AG09309 (cell line): ENCODE measurements at places on chromosomes 6 and 20.

- no peak for DNase-seq
Measured at GRCh38 chr20:45067558-45067957, 33.4 kb downstream of the KCNS1 start.

DNA sequence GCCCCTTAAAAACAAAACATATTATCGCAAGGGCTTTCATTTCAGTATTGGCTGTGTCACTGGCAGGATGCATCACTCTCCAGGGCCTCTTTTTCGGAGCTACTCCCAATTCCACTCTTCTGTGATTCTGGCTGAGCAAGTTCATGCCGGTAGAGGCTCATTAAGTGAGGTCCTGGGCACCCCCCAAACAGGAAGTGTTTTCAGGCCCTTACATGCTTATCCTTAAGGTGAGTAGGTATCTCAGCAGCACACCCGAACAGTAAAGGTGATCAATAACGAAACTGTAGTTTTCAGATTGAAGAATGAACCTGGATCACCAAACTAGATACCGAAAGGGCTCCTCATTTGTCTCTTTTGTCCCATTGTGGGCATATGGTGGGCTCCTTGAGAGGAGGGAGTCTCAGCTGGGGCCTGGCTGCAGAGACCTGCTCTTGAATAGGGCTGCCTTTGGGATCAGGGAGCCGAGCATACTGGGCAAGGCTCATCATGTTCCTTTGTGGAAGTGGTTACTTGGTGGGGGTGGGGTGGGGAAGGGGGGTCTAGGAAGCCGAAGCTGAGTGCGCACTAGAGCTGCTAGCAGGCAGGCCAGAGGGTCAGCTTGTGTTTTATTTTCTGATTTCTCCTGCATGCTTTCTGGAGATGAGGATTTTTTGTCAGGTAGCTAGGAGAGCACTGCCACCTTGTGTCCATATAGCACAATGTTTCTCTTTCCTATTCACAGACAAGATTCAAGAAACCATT is 65.2 kb downstream of the CDS2 start:
- peak; percentile 39 for DNase-seq

DNA sequence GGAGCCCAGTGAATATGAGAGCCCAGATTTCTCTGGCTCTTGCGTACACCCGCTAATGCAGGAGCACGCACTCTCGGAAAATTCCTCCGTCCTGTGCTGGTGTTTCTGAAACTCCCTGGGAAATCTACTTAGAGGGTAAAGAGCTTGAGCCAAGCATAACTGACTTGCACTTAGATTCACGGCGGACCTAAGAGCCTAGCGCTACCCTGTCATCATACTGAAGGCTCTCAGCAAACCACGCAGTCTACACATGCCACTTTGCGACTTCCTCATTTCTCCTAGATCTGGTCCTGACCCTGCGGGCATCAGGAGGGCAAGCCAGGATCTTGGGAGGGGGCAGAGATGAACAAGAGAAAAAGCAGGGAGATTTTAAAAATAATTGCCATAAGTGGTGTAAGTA is 324.7 kb downstream of the CD83 start:
- DNase-seq: no peak

DNA sequence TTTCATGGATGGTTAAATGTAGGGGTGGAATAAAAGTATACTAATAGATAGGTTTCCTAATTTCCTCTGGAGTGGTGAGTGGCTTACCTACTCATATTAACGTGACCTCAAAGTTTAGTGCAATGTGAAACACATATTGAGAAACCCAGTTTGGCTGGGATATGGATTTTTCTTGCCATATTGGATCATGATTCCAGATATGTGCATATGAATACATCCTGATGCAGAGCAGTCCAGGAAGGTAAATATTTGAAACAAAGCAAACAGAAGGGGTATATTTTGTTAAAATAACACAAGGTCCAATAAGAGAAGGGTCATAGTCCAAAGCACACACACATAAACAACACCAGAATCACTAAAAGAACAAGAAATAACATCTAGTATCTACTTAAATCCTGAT is 608.1 kb downstream of the PKHD1 start:
- no peak for DNase-seq

DNA sequence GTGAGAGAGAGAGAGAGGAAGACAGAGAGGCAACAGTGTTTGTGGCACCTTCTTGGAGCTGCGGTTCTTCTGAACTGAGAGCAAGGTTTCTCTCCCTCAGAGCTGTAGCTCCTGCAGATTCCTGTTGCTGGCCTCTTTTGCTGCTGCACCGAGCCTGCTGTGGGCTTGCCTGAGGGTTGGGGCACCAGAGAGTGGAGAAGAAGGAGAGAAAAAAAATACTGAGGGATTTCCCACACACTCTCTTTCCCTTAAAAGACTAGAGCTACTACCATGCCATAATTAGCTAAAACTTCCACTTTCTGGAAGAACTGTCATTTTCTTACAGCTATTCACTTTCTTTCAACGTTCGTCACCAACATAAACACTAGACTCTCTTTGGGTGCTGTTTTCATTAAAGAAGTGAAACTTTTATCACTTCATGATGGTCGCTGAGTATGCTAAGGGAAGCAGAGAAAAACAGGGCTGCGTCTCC is 18.2 kb upstream of the ECI2 start:
- DNase-seq: no peak

GRCh38 chr20:5687884-5688283 is 62.3 kb upstream of the SHLD1 start:
- DNase-seq: no peak

DNA sequence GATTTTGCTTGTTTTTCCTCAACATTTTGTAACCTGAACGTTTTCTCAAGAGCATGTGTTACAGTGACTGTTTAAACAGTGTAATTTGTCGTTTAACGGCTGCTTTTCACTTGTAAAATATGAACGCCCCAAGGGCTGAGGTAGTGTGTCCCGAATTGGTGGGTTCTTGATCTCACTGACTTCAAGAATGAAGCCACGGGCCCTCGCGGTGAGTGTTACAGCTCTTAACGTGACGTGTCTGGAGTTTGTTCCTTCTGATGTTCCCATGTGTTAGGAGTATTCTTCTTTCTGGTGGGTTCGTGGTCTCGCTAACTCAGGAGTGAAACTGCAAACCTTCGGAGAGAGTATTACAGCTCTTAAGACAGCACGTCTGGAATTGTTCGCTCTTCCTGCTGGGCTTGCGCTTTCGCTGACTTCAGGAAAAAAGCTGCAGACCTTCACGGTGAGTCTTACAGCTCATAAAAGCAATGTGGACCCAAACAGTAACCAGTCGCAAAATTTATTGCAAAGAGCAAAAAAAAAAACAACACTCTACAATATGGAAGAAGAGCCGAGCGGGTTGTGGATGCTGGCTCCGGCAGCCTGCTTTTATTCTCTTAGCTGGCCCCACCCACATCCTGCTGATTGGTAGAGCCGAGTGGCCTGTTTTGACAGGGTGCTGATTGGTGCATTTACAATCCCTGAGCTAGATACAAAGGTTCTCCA is 25.1 kb upstream of the TRIM27 start:
- DNase-seq: no peak

DNA sequence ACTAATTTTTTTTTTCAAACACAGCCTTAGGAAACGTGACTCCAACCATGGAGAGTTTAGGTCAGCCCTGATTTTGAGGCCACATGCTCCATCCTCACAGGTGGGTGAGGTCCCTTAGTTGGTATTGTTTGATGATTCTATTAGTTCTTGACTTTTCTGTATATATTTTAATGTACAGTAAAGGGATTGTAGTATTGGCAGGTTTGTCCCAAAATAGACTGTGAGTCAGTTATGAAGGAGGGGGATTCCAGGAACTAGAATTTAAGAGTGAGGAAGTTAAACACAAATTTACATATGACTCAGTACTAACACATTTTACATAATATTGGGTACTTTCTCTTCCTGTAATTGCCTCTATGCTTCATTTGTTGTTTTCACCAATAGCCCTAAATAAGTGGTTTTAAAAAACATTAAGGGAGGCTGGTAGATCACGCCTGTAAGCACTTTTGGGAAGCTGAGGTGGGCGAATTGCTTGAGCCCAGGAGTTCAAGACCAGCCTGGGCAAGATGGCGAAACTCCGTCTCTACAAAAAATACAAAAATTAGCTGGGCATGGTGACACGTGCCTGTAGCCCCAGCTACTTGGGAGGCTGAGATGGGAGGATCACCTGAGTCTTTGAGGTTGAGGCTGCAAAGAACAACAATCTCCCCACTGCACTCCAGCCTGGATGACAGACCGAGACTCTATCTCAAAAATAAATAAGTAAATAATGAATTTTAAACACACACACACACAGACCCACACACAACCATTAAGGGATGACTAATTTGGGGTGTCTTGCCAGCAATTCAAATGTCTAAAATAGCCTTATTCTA is 81.8 kb downstream of the SGK1 start:
- no peak for DNase-seq
